Activated CD4-positive, alpha-beta T cell treated with anti-CD3 and anti-CD28 coated beads, Interleukin-2, amount 50 U/mL, for 1 hour (primary cell): ENCODE measurements at places on chromosomes 13 and 19.
A peak's percentile ranks its signal among the peaks of the same experiment; 100 is the strongest.

DNA sequence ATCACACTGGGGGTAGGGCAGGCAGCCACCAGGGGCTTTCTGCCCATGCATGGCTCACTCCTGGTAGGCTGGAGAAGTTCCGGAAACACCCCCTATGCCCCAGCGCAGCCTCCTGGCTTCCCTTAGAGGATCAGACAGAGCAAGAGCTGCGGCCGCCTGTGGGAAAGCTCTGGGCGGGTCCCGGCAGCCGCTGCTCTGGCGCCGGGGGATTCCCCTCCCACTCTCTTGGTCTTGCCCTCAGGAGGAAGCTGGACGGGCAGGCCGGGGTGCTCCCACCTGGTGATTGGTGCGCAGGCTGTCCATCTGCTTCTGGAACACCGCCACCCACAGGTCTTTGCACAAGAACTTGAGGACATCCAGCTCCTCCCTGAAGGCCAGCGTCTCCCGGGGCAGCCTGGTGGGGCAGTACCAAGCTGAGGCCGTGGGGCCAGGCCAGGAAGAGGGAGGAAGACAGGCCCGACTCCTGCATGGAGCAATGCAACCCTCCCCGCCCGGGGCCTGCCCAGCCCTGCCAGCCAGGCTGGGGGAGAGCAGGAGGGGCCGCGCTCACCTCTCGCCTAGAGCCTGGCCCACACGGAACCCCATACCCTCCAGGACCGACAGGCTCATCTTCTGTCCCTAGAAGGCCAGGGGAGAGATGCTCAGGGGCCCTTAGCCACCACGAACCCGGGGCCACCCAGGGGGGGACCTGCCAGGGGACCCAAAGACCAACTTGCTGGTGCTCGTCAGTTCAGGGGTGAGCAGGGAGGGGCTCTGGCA, 4.0 kb upstream of the NKPD1 start:
- peak; percentile 47 for DNase-seq

- DNase-seq: no peak
Observed at GRCh38 chr13:22064854-22065620, 394.2 kb downstream of the FGF9 start.

DNA sequence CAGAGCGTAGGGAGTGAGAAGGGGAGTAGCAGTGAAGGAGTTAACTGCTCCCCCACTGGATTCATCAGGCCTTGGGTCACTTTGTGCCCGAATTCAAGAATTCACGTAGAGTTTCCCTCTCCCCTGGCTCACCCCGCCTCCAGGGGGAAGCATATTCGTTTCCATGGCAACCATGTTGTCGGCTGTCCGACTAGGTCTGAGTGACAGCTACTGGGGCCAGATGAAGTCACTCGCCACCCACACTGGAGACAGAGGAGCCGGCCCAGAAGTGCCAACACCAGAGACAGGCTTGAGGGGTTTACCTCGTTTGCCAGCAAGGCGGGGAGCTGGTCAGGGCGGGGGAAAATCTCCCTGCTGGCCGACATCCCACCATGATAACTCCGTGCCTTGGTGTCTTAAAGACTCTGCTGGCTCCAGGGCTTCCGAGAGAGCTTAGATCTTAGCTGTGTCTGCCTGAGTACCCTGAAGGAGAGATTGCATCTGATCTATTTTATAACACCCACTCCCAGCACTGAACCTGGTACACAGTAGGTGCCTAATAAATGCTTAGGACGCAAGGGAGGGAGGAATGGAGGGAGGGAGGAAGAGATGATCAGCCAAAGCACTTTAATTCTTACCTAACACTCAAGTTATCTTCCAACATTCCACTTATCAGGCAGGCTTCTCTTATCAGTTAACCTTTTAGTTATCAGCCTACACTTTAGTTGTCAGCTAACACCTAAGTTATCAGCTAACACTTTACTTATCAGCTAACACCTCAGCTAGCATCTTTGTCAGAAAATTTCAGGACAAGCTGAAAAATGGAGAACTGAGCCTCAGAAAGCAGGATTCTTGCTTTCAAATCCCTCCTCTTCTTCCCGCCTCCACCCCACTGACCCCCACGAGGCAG, 57.2 kb upstream of the ZNRF4 start:
- DNase-seq: no peak

DNA sequence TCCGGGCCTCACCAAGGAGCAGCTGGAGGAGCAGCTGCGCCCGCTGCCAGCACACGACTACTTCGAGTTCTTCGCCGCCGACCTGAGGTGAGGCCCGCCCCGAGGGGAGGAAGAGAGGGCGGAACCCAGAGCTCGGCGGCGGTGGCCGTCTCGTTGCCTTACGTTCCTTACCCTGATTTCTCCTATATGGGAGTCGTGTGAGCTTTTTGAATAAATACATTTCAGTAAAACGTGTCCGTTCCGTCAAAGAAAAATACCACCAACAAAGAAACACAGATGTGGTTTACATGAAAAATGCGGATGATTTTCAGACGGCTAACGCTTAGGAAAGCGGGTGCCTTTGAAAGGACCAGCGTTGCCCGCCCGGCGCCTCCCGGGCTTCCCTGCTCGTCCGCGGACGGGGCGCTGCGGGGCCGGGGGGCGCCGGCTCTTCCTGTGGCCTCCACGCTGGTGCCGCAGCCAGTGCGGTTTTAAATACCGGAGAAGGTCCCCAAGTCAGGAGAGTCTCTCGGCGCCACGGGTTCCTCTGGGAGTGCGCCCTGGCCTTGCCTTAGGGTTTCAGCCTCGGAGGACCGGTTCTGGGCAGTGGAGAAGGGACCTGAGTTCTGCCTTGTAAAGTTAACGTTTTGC, 755 bp downstream of the UPF3A start:
- peak; percentile 66 for DNase-seq

DNA sequence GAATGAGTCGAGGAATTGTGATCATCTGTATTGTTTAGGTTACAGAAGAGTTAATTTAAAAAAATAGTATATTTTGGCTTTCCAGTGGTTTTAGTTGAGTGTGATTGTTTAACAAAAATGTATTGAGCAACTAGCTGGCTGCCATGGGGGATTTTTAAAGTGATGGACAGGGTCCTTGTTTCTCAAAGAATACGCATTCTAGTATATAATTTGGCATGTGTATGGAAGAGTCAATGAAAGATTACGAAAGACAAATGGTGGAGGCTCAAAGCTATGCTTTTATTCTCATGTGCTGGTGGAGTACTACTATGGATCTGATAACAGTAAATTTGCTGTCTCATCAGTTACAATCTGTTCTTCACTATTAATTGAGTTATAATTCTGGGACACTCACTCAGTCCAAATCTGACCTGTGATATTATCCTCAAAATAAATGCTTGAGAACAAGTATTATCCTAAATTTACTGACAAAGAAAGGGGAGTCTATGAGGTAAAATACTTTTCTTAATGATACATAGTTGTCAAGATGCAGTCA, 240.0 kb downstream of the GPC6 start:
- DNase-seq: no peak

DNA sequence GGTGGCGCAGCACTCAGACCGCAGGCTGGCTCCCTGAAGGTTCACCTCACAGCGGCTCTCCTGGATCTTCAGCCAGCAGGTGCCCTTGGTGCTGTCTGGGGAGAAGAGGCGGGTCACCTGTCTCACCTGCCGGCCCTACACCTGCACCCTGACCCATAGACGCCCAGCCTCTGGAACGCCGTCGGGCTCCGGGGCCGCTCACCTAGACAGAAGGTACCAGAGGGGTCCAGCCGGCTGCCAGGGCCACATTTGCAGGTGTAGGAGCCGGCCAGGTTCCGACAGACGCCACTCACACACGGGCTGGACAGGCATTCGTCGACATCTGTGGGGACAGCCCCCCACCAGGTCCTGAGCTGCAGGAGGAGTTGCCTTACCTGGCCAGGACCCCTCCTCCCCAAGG, 22.9 kb downstream of the FBN3 start:
- no peak for DNase-seq

GRCh38 chr19:31344403-31344802, 4.8 kb downstream of the TSHZ3 start:
- DNase-seq: no peak
